ENCODE measurements at places on chromosomes 6 and 20.

DNA sequence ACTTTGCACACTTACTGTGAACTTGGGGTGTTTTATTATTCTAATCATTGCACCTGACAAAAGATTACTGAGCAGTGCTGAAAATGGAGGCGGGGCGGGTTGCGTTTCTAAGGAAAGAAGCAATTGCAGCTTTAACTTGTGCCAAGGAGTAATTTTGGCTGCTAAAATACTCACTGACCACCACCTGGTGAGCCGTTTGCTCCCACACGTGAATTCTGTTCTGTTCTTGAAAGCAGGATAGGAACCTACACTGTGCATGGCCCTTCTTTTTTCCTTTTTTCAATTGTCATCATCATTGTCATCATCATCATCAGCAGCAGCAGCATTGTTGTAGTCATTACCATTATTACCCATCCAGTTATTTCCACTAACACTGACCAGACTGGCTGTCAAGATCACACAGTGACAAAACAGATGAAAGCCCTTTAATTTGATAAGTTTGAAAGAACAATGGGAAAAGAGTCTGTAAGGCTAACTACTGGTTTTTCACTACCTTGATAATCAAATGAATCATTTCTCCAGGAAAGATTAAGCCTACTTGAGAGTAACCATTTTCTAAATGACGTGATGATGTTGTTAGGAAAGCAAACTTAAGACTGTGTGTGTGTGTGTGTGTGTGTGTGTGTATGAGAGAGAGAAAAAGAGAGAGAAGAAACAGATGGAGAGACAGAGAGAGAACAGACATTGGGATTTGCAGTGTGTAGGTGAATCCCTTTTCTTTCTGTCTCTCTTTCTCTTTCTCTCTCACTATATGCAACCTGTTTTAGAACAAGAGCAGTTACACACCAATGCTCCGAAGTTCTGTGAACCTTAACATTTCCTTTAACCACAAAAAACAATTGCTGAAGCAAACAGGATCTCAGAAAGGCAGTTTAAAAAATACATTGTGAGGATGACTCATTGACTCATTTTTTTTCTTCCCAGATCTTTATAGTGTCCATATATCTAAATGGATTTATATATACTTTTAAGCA is 3.8 kb downstream of the RIPOR2 start:
- no peak for DNase-seq

DNA sequence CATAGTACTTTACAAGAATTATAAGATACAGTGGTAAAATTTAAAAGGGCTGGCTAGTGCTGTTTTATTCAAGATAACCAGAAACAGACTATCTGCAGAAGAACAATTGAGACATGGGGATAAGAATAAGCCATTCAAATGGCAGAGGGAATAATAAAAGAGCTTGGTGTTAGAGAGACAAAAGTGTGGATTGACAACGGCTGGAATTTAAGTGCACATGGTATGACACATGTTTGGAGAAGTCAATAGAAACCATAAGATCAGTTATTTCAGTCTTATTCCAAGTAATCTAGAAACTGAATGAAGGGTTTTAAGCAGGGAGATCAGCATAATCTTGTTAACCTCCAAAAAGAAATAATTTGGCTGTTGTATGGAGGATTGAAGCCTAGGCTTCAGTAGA is 1205.5 kb upstream of the CITED2 start:
- no peak for DNase-seq

GRCh38 chr6:10854922-10855632 is 16.7 kb upstream of the MAK start:
- DNase-seq: no peak

GRCh38 chr6:147811913-147812629 is 303.6 kb downstream of the SAMD5 start:
- DNase-seq: no peak

GRCh38 chr6:121504227-121504626 is 68.8 kb downstream of the GJA1 start:
- DNase-seq: no peak

DNA sequence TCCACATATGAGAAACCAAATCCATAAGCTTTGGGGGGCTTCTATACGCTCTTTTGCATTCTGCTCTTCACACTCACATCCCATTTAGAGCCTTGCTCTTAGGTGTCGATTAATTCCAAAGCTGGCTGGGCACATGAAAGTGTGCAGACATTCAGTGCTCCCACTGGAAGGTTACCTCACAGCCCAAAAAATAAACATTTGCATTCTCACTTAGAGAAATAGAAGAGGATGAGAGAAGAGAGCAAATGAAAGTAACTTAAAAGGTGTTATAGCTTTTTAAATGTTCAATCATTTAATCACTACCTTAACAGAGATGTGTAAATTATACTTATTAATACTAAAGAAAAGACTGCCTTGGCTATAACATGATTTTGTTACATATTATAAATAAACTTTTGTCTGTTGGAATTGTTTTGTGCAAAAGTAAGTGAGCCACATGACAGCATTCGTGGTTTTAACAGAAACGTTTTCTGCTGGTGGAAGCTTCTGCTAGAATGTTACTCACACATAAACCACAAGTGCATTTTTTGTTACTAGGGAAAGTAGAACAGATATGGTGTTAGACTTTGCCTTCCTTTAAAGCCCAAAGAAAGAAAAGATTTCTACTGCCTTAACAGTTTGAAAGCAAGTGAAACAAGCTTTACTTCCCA is 116.7 kb downstream of the SIM1 start:
- no peak for DNase-seq

DNA sequence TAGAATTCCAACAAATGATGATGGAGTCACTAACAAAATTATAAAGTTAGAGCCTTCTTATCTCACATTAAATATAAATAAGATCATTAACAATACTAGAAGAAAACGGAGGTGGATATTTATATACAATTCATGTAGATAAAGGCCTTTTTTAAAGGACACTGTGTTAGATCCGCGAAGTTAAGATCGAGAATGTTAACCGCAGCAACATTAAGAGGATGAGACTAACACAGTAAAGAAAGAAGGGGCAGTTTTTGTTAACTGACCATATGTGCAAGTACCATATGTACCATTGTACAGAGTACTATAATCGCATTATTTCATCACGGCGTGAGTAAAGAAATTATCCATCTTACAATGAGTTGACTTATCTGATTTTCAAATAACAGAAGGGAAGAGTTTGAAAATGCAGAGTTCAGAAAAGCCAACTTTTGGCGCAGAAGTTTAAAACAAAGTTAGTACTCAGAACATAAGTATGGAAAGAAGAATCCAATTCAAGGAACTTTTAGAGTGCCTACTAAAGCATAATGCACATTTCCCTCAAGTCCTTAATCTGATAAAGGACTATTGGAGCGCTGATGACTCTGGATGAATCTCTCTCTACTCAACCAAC is 1.4 kb downstream of the FBXL4 start:
- DNase-seq: no peak

DNA sequence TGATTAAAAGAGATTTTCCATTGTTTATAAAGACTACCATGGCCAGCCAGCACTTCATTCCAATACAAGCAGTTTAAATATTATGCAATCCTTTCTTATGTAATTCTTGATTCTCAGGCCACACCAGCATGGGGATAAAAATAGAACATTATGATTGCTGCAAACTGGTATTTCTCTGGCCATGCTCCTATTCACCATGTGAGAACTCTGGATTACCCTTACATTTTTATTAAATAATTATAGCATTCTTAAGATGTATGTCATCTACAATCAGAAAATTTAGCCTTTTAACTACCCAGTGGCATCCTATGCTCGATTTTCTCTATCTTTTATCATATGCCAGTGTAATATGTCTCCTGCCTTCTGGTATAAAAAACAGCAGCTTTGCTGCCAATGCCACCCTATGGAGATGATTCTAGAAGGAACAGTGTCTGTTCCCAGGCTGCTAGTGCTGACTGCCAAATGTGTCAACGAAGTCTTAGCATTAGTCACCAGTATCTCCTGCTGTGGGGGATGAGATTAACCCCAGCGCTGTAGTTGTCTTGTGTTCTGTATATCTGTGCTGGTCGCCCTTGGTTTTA is 501.4 kb downstream of the BCKDHB start:
- no peak for DNase-seq

DNA sequence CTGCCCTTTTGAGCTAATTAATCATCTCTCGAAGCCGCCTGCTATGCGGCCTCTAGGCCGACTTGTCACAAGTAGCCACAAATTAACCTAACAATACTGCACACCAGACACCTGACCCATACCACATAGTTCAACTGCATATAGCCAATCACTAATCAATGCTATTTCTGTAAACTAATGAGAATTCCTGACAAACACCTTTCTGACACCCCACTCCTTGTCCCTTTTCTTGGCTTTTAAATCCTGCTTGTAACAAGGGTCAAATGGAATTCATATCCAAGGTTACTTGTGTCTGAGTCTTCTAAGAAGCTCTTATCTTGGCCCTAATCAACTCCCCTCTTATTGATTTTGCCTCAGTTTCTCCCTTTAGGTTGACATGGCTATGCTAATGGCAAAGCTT is 366.1 kb downstream of the NRN1 start:
- no peak for DNase-seq

GRCh38 chr20:32585586-32586127 is 524 bp upstream of the NOL4L start:
- no peak for DNase-seq

DNA sequence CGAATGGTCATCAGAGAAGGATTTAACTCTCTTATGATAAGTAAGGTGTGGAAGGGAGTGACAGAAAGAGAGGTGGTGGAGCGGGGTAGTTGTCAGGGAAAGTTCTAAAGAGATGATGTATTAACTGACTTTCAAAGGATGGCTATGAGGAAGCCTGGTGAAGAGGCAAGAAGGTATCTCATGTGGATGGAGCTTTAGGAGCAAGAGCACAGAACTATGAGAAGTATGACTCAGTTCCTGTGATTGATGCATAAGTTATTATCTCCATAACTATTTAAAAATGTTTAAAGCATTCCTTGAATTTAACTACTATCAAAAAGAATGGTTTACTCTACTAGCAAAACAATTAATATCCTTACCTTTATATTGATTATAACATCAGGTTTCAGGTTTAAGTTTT is 28.8 kb downstream of the AK9 start:
- no peak for DNase-seq

DNA sequence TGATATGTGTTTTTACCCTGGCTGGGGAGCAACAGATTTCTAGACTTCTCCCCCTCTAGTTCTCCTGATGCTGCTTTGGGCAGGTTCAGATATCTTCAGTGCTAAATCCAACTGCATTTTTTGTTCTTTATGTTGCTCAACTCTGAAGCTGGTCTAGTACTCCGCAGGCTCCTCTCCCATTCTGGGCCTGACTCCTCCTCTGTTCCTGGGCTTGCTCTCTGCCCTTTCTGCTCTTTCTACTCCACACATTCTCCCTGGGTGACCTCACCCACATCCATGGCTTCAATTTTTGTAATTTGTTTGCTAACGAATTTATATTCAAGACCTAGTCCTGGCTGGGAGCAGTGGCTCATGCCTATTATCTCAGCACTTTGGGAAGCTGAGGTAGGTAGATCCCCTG is 6.4 kb downstream of the FYN start:
- no peak for DNase-seq

- DNase-seq: no peak
These were observed 74.8 kb upstream of the AGPAT4 start for GRCh38 chr6:161348628-161348994.

GRCh38 chr6:13375360-13375878 is 47.1 kb upstream of the TBC1D7 start:
- DNase-seq: peak; percentile 33

DNA sequence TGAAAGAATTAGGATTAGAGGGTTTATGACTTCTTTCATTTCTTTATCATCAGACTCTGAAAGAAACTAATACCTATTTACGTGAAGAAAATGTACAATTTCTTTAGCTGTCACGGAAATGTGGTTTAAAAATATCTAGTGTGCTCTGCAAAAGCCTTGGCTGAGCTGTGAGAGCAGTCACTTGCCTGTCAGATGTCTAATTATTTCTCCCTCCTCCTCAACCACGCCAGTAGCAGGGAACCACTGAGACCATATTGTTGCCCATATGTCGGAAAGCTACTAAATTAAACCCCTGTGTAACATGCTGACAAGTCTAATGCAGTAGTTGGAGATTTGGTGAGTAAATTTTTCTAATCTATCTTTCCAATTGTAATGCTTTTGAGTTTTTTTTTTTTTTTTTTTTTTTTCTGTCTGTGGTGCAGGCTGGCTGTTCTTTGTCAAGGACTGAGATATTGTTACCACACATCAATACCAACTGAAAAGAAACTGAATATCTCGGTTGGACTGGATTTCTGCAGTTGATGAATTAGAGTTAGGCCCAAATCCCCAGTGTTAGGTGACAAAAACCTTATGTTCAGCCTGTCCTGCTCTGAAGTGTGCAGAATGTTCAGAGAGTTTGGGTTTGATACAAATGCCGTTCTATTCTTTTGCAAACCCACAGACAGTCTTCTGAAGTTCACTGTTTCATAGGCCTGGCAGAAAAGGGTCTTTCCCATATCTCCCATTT is 302.9 kb upstream of the SYNCRIP start:
- DNase-seq: no peak

DNA sequence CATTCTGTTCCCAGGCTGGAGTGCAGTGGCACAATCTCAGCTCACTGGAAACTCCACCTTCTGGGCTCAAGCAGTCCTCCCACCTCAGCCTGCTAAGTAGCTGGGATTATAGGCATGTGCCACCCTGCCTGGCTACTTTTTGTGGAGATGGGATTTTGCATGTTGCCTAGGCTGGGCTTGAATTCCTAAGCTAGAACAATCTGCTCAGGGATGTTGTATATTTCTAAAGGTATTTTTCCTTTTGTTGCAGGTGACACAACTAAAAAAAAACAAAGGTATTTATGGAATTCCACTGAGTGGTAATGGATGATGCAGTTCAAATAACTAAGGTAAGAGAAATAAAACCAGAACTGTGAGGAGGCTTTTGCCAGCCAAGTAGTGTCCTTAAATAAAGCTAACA is 49.7 kb downstream of the PTPRA start:
- no peak for DNase-seq

- peak; percentile 51 for DNase-seq
These were observed 26.8 kb downstream of the PPP1R14C start for GRCh38 chr6:150169609-150170008.

GRCh38 chr6:20401205-20402091 is at the start of gene E2F3:
Gene E2F3 (plus strand): TSS chr6:20401879. CDS start chr6:20402233, 354 bp downstream.
- peak; percentile 99 for DNase-seq

- DNase-seq: no peak
These were observed 123.0 kb downstream of the MAP3K7 start for GRCh38 chr6:90463874-90464273.

GRCh38 chr20:21156266-21156665 is 30.4 kb downstream of the KIZ start:
- no peak for DNase-seq

DNA sequence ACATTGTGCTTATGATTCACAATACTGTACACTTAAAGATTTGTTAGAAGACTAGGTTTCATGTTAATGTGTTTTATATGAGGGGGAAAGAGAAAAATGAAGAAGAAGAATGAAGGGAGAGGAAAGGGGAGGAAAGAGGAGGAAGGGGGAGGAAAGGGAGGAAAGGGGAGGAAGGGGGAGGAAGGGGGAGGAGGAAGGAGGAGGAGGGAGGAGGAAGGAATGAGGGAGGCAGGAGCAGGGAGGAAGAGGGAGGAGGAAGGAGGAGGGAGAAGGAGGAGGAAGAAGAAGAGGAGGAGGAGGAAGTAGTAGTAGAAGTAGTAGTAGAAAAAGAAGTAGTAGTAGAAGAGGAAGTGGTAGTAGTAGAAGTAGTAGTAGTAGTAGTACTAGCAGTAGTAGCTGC is 70.6 kb downstream of the COL21A1 start:
- DNase-seq: no peak

GRCh38 chr6:107124934-107125348 is 9.6 kb upstream of the BEND3 start:
- DNase-seq: no peak

GRCh38 chr6:169722362-169723199 is 1.7 kb downstream of the PHF10 start:
- DNase-seq: no peak

- DNase-seq: no peak
These were observed 4.1 kb upstream of the ENPP5 start for GRCh38 chr6:46174904-46175303.
